ENCODE measurements at places on chromosomes 12 and 14.

GRCh38 chr14:43651896-43652295 is 855.2 kb downstream of the FSCB start:
- no peak for DNase-seq

GRCh38 chr14:73576391-73576790 is 7.4 kb downstream of the ACOT2 start:
- DNase-seq = no peak

DNA sequence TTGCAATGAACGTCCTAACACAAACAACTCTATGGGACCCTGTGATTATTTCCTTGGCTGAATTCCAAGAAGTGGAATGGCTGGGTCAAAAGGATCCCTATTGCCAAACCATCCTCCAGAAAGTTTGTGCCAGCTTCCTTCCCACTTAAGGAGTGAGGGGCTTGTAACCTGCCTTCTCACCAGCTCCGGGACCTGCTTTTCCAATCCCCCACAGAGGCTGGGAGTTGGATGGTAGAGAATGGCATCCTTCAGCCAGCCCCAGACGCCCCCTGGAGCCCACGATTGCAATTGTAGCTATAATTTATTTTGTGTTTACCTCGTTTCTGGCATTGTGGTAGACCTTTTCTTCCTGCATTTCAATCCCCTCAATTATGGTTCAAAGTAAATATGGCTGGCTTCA is 9.7 kb upstream of the ZDHHC22 start:
- DNase-seq = peak; percentile 18

GRCh38 chr14:64760916-64761315 is 56.7 kb downstream of the PLEKHG3 start:
- DNase-seq = no peak

DNA sequence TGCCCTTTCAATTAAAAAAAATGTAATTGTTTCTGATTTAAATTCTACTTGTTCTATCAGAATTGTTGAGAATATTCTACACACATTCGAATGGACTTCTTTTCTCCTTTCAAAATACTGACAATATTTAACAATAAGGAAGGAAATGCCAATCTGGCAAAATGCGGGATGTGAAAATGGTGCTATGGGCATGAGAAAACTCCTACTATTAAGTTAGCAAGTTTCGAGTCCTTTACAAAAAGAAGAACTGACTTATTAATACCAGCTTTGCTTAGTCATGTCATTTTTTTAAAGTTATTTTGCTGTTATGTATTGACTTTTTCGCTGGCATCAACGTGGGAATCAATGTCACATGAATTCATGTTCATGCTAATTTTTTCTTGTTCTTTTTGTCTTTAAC is 31.7 kb upstream of the ARL1 start:
- DNase-seq = no peak

DNA sequence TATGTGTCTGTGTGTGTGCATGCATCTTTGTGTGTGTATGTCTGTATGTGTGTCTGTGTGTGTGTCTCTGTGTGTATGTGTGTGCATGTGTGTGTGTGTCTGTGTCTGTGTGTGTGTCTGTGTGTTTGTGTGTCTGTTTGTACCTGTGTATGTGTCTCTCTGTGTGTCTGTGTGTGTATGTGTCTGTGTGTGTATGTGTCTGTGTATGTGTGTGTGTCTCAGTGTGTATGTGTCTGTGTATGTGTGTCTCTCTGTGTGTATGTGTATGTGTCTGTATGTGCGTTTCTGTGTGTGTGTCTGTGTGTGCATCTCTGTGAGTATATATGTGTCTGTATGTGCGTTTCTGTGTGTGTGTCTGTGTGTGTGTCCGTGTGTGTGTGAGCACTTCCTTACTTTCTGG is 39.6 kb upstream of the SMOC1 start:
- no peak for DNase-seq

DNA sequence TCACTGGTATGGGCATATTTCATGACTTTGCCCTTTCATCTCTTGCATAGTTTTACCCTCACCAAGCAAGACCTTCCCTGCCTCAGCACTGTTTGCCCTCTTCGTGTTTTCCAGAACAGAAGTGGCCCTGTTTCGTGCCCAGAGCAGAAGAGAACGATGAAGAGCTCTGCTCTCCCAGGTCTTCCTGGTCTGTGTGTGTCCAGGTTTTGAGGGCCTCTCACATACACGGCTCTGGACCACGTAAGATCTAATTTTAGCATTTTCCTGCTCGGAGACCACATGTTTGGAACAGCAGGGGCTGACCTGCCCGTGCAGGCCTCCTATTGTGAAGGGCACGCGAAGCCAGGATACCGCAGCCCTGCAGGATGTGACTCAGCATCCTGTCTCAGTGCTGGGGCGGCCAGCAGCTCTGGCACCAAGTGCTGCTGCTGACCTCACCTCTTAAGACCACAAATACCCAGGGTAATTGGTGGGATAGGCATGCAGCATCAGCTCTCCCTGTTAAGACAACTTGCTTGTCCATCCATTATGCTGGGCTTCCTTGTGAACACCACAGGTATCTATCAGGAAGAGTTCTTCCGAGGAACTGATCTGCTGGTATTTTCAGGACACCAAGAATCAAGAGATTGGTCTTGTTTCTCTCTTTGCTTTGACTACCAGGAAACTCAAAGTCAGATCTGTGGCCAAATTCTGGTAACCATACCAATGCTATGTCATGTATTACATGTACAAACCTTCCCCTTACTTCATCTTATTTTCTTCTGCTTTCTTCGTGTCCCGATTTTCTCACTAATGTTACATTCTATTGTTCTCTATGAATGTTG is 19.0 kb downstream of the SSH1 start:
- DNase-seq = no peak

- DNase-seq = no peak
Observed at GRCh38 chr14:51533872-51534553, 117.7 kb upstream of the FRMD6 start.

GRCh38 chr12:24944601-24944975 is 4.3 kb downstream of the BCAT1 start:
- no peak for DNase-seq

- no peak for DNase-seq
Observed at GRCh38 chr12:1588575-1588947, 5.8 kb downstream of the FBXL14 start.

GRCh38 chr12:15168026-15168678 is 53.1 kb downstream of the RERG start:
- DNase-seq = no peak

- no peak for DNase-seq
Observed at GRCh38 chr12:13022851-13023271, 21.3 kb upstream of the FAM234B start.

DNA sequence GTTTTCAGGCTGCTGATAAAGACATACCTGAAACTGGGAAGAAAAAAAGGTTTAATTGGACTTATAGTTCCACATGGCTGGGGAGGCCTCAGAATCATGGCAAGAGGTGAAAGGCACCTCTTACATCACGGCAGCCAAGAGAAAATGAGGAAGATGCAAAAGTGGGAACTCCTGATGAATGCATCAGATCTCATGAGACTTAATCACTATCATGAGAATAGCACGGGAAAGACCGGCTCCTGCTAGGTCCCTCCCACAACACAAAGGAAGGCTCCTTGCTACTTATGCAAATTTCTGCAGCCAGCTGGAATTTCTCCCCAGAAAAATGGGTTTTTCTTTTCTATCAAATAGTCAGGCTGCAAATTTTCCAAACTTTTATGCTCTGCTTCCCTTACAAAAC is 174.1 kb upstream of the RMST start:
- no peak for DNase-seq

GRCh38 chr14:58887931-58888330 is 250.2 kb downstream of the DACT1 start:
- no peak for DNase-seq

DNA sequence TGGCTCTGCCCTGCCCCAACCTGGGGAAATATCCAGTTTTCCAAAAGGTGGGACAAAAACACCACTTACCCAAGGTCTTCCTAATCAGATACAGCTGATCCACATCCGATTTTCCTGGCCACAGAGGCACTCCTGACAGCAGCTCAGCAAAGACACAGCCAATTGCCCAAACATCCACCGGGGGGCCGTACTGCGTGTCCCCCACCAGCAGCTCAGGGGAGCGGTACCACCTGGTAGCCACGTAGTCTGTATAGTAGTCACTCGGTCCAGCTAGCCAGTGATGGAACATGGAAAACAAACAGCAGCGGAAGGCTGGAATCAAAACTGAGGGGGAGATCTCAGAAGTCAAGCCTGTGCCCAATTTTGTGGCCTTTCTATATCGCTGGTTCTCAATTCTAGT is 28.8 kb downstream of the DMAC2L start:
- DNase-seq = no peak

DNA sequence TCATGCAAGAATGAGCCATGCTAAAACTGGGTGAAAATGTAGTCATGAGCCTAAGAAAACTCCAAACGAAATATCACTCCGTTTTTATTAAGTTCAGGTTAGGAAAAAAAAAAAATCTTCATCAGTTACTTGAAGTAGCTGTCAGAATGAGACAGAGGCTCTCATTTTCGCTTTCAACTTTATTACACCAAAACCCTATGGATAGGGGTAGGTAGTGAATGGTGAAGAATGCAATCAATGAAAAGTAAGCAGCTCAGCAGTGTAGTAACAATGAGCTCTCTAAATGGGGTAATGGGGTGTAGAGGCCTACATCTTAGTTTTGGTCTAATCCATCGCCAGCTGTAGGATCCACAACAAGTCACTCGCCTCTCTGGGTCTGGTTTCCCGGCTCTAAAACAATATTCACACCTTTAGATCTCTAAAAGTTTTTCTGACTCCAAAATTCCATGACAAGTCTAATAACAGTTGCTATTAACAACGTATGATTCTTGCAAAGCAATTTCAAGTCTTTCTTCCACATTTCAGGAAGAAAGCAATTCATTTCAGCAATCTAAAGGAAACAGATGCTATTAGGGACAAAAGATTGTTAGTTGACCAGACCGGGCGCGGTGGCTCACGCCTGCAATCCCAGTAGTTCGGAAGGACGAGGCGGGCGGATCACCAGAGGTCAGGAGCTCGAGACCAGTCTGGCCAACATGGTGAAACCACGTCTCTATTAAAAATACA is 1.7 kb downstream of the BTBD7 start:
- DNase-seq = no peak

DNA sequence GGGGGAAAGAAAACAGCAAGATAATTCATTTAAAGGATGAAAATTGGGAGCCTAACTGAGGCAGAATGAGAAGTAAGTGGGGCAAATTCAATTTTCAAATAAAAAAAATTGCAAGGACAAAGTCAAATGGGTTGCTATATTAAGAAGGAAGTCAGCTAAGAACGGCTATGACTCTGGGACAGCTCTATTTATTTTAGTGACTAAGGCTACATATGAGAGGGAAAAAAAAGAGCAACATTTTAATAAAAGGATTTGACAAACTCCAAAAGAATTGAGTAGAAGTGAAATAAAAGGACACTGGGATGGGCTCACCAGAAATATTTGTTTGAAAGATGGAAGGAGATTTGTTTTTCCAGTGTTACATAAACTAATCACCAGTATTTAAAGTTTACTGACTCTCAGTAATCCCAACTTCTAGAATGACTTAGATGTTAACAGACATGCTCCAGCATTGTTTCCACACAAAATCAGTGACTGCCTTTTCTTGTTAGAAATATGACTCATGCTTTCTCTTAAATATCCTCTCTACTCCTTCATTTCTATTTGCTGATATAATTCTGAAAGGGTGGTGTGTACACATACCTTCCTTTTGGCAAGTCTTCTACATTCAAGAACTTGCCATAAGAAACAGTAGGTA is 198.5 kb downstream of the SLC25A21 start:
- DNase-seq = no peak

Measured in NCI-H1092 (cell line).